ENCODE measurements at places on chromosomes 3 and 15.

DNA sequence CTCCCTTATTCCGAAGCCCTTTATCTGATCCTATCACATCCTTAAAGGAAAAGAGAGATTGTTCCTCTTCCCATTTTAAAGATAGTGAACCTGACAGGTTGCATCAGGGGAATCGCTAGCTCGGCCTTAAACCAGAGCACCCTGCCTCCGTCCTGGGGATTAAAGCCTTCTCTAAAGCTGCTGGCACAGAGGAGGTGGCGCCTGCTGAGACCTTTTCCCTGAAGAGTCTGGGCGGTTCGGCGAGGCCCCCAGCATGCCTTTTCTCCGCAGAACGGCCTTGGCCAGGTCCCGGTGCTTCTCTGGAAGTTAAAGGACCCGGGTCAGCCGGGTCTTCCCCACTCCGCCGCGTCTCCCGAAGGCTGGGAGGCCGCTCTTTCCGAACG is 593 bp downstream of the FAM219B start:
- DNase-seq: peak; percentile 32

DNA sequence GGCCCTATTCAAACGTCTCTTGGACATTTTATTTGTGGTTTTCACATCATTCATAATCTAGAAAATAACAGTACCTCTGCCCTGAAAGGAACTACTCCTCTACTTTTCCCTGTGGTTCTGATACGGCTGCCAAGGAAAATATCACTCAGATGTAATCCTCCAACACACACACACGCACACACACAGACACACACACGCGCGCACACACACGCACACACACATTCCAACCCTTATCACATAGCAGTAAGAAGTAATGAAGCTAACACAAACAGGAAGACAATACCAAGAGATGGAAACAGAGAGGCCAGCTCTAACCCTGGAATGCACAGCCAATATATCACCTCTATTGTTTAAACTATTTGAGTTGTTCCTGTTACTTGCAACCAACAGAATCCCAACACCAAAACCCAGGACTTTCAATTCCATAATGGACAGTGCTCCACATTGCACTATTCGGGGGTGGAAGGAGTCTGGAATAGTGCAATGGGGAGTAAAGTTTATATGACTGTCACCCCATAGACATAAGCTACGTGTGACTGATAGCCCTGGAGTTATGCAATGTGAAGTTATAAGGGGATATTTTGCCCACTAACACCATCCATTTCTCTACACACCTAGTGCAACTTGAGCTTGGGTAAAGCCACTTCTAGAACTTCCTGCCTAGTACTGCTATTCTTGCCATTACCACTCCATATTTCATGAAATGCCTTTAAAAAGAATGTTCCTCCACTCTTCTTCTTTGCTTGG is 71.3 kb upstream of the FNDC3B start:
- DNase-seq: no peak

- DNase-seq: no peak
These were observed 195.4 kb downstream of the SUCLG2 start for GRCh38 chr3:67458896-67459530.

DNA sequence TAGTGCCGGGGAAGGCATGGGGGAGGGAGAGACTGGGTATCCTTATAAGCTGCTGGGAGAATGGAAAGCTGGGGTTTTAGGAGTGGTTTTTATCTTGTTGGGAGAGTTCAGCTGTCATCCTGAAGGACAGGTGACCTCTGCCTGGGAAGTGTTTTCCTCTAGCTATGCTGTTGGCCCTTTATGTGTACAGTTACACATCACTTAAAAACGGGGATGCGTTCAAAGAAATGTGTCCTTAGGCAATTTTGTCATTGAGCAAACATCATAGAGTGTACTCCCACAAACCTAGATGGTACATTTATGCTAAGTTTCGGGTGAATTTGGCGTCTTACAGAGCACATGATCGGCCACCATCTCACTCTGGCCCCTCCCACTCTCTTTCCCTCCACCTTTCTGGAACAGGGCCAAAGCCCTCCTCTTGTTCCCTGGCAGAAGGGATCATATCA is 164.3 kb upstream of the NUDT16 start:
- no peak for DNase-seq

DNA sequence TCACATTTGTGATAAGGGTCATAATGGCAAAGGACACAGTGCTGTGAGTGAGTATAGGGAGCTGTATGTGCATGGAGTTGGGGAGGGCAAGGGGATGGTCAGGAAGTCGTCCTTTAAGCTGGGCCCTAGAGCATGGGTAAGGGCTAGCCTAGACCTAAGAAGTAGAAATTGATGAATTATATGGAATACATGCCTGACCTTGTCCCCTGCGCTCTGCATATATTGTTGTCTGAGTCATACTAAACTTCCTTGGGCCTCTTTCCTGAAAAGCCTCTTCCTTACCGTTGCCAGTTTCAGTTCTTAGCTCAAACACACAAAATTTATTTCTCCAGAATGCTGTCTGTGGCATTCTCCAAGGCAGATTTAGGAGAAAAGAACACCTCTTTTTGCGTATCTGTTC is 4.6 kb downstream of the SNRK start:
- no peak for DNase-seq

DNA sequence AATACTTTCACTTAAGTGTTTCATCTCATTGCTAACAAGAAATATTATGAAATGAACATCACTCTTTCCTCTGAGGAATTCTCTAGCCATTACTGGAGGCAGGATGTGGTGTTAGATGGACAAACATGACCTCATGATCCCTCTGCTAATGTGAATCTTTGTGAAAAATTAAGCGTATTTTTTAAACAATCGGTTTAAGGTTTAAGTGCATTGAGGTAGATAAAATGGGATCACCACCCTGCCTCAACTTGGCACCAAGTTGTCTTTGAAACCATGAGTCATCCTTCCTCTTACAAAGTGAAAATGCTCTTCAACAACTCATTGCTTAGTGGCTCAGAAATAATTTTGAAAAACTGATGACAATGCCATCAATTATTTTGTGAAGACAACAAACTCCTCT is 76.0 kb upstream of the DCBLD2 start:
- DNase-seq: no peak

GRCh38 chr15:77870195-77871065 is 207.1 kb downstream of the TBC1D2B start:
- DNase-seq: no peak

- DNase-seq: no peak
These were observed 30.7 kb downstream of the EIF4E3 start for GRCh38 chr3:71694358-71694999.

DNA sequence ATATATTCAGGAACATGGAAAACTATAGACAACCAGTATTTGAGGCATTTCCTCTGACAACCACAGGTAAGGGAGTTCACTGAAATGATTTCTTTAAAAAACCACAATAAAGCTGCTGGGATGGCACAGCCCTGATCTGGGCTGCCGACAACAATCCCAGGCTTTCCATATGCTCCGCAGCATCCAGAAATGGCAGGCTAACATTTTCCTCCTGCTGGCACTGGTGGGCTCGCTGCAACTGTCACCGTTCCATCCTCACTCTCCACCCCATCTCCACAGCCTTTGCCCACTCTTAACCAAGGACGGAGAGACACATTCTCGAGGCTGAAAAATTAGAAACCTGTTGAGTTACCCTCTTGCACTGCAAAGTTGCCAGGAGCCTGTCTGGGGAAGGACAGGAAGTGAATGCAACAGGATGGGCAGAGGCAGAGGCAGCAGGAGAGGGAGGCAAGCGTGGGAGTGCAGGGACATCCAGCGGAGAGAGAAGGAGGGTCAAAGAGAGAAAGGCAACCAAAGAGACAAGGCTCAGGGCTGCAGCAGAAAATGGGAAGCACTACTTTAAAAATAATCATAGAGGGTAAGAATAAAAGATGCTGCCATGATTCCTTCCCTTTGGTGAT is 79.0 kb upstream of the ARRDC4 start:
- DNase-seq: no peak

GRCh38 chr15:85771271-85771670 is 23.5 kb downstream of the KLHL25 start:
- DNase-seq: no peak

GRCh38 chr15:73305331-73306211 is 63.2 kb downstream of the HCN4 start:
- DNase-seq: no peak

DNA sequence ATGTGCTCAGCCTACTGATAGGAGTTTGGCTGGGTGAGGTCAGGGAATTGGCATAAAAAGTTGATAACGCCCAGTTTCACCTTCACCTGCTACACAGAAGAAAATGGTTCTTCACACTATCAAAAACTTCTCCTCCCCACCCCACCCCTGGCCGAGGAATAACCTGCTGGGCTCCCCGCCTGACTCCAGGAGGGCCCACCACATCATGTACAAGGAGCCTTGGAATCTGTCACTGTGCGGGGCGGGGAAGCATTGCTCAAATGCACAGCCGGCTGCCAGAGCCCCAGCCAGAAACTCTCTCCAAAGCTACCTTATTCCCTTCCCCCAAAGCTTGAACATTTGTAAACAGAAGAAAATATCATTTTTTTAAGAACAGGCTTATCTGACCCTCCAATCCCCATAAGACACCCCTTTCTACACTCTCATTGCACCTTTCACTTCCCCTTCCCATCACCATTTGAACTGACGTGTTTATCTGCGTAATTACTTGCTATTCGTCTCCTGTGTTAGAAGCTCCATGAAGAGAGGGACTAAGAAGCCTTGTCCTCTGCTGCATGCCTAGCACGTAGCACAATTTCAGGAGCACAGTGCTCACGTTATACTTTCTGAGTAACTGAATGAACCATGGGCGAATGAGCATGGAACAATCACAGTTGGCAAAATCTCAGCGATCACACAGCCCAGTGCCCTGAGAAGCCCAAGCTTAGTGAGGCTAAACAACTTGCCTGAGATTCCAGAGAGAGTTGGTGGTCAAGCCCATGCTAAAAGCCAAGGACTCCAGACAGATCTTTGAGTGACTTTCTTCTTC is 82.9 kb downstream of the HES1 start:
- DNase-seq: no peak

GRCh38 chr3:122295266-122296062 is 29.6 kb upstream of the CSTA start:
- no peak for DNase-seq

GRCh38 chr3:97613139-97613538 is 151.4 kb upstream of the ARL6 start:
- no peak for DNase-seq

DNA sequence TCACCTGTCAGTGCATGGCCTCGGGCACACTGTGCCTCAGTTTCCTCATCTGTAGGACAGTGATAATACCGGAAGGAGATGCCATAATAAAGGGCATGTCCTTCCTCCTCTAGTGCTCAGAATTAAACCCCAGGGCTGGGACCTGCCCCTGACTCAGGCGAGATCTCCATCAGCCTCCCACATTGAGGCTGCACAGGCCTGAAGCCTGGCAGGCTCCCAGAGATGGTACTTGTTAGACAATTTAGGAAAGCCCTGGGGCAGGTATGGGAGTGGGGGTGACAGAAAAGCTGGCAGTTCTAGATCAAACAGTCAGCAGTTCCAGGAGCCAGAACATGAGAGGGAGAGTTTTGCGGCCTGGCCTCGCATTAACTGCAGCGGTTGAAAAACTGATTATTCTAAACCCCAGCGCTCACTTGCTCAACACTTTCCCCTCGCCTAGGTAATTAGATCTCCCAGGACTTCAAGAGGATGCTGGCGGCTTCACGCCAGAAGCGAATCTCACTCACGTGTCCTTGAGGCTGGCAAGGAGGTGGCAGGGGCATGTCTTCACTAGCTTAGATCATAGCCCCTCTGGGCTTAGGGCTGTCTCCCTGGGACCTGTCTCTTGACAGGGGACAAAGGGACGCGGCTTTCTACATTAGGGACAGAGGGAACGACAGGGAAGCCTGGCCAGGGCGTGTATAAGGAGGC is 73.1 kb downstream of the ATP2B2 start:
- no peak for DNase-seq

- no peak for DNase-seq
These were observed 6.2 kb downstream of the TMEM40 start for GRCh38 chr3:12752809-12753208.

DNA sequence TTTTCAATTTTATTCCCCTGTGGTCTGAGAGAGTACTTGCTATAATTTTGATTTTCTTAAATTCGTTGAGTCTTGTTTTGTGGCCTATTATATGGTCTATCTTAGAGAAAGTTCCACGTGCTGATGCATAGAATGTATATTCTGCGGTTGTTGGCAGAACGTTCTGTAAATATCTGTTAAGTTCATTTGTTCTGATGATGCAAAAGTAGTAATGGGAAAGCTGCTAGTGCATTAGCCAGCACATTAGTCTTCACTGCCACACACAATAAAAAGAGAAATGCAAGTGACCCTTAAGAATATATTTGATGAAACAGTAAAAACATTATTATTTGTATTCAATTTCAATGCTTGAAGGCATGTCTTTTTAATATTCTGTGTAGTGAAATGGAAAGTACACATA is 84.8 kb downstream of the GTPBP8 start:
- DNase-seq: no peak

DNA sequence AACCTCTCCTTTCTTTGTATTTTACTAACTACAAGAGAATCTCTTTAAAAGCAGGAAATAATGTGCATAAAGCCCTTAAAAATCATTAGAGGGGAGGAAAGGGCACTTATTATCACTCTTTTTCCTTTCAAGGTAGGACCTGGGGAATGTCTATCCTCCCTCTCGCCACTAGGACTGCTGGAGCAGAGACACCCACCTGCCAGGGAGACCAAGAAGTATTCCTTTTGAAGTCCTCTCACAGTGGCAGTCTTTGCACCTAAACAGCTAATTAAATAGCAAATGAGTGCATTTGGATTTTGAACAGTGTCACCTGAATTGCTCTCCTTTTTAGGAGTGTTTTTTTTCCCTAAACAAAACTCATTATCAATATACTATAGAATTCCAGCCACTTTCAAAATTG is 874.1 kb downstream of the ZPLD1 start:
- no peak for DNase-seq

DNA sequence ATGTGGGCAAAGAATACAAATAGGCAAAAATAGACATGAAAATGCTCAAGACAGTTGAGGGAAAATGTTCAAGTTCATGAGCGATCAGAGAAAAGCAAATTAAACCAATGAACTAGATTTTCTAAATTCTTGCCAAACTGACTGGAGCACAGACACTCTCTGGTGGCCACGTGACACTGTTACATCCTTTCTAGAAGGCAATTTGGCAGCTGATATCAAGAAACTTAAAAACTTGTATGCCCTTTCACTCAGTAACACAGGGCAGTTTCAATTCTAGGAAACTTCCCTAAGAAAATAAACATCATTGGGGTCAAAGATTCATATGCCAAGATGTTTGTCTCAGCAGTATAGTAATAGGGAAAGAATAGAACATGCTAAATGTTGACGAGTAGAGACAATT is 52.2 kb downstream of the ABHD5 start:
- no peak for DNase-seq

- DNase-seq: no peak
These were observed 435.4 kb upstream of the GOLIM4 start for GRCh38 chr3:168531116-168531515.

GRCh38 chr3:126194713-126195305 is 14.4 kb upstream of the ALDH1L1 start:
- DNase-seq: no peak

- DNase-seq: no peak
These were observed 85.4 kb downstream of the WDR76 start for GRCh38 chr15:43912208-43912607.

- DNase-seq: no peak
These were observed 65.1 kb downstream of the GAP43 start for GRCh38 chr3:115688418-115688817.

Measured in activated CD4-positive, alpha-beta T cell treated with anti-CD3 and anti-CD28 coated beads for 4 hours (primary cell).